ENCODE measurements at places on chromosomes 13 and 19. TPM values are rescaled to one million over a fixed set of nuclear protein-coding genes. Genes with fewer than 3 reads are reported as not detected.

The IL11 gene
- polyA plus RNA-seq = 0.19 TPM

The LILRA2 gene
- 0.34 TPM for polyA plus RNA-seq

- no peak for DNase-seq
- no peaks in the 10 kb centered on the region for H3K27me3 ChIP-seq
- H3K4me1 ChIP-seq = peaks cover 10% of the 10 kb centered on the region
Measured at GRCh38 chr13:79401259-79402070, 4.6 kb downstream of the RBM26 start.

DNA sequence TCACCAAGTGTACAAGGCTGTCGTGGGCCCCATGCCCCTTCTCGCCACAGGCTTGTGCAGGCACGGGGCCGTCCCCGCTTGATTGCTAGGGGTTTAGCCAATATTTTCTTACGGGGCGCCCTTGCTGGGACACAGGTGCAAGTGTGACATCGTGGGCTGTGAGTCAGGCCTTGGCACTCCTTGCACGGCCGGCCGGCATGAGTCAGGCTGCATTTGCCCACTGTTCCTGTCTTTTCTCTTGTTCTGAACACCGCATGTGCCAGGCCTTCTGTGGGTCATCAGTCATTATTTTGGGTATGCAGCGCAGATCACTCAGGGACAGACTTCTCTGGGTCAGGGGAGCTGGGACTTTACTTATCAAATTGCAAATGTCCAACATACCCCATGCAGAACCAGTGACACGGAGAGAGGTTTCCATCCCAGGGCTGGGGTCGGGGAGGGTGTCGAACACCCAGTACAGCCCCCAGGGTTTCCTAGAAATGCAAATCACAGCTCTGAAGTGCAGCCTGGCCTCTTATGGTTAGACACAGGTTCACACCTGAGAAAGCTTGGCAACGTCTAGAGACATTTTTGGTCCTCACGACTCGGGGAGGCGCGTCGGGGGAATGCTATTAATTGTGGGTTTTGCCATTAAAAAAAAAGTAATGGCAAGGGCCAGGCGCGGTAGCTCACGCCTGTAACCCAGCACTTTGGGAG is 22.5 kb upstream of the KLF2 start:
- no peaks in the 10 kb centered on the region for H3K4me1 ChIP-seq
- no peak overlapping the region for H3K27ac ChIP-seq
- H3K27me3 ChIP-seq = peaks cover 3% of the 10 kb centered on the region
- no peak for DNase-seq
- no peaks in the 10 kb centered on the region for H3K36me3 ChIP-seq
- H3K4me3 ChIP-seq = no peak overlapping the region

GRCh38 chr19:45483033-45483432 is 13.8 kb downstream of the RTN2 start:
- no peak overlapping the region for H3K4me3 ChIP-seq
- no peaks in the 10 kb centered on the region for H3K36me3 ChIP-seq
- no peak overlapping the region for H3K27ac ChIP-seq
- peaks cover 5% of the 10 kb centered on the region for H3K4me1 ChIP-seq
- no peak for DNase-seq

DNA sequence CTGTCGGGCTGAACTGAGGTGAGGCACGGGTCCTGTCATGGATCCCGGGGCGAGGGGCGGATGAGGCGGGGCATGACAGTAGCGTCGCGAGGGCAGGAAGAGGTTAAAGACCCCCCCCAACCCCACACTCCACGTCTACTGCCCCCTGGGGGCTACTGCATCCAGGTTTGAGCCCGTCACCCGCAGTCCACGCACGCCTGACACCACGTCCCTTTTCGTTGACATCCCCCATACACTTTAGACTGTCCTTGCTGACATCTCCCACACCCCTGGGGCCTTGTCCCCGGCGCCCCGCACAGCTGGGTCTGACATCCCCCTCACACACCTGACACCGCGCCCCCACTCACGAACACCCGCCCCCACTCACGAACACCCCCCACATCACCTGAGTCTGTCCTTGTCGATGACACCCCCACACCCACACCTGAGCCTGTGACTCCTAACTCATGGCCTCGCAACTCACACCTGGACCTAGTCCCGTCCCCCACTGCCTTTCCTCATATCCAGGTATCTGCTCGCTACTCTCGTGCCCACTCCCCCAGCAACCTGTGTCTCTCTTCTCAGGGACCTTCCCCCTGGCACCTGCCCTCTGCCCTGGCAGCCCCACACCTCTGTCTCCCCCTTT is 416 bp downstream of the SLC25A42 start:
- peaks cover 28% of the 10 kb centered on the region for H3K36me3 ChIP-seq
- peak overlapping the region; percentile 13 for H3K27ac ChIP-seq
- H3K4me3 ChIP-seq = peak overlapping the region; percentile 37
- peak; percentile 39 for DNase-seq
- H3K4me1 ChIP-seq = peaks cover 3% of the 10 kb centered on the region
- H3K27me3 ChIP-seq = no peaks in the 10 kb centered on the region

DNA sequence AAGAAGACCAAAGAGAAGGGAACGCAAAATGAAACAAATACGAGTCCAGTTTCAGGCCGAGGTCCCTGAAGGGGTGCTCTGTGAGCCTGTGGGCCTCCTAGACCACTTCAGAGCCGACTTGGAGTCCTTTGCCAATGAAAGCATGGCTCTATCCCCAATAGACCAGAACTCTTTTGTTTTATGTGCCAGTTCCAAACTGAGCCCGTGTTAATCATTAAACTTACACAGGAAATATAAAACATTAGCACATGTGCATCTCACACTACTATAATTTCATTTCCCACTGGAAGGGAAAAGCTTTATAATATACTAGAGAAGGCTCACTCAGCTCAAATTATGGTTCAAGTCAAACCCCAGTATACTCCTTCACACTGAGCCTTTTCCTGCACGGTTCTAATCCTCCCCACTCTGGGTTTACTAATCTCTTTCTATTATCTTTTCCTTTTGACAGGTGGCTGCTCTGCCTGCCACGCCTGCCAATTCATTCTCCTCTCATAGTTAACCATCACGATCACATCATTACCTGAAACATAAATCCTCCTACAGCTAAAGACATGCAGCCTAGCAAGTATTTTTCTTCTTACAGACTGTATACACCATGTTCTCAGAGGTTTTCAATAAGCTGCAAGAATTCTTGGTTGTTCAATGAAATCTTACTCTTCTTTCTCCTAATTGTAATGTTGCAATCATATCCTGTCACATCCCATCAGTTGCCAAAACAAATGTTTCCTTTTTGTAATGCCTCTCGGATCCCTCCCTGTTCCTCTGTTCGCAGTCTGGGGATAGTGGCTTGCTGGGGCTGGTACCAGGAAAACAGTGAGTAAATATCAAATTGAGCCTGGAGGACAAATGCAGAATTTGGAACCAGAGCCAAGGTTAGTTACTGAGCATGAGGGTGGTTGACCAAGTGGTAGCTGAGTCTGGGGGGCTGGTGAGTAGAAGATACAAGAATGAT is 18.8 kb upstream of the WASF3 start:
- H3K27ac ChIP-seq = no peak overlapping the region
- H3K4me3 ChIP-seq = no peak overlapping the region
- no peaks in the 10 kb centered on the region for H3K27me3 ChIP-seq
- H3K36me3 ChIP-seq = no peaks in the 10 kb centered on the region
- DNase-seq = no peak
- no peaks in the 10 kb centered on the region for H3K4me1 ChIP-seq

All from small intestine (tissue), 16 donors.